Stimulated activated CD8-positive, alpha-beta memory T cell treated with anti-CD3 and anti-CD28 coated beads, Interleukin-4, amount 100 ng/mL, for 48 hours (primary cell): ENCODE measurements at places on chromosomes 6 and 20.
A peak's percentile ranks its signal among the peaks of the same experiment; 100 is the strongest.

GRCh38 chr20:47224300-47224791, 132.2 kb downstream of the ZMYND8 start:
- DNase-seq: no peak

GRCh38 chr6:21593927-21594415, 420 bp downstream of the SOX4 start:
- DNase-seq: no peak

DNA sequence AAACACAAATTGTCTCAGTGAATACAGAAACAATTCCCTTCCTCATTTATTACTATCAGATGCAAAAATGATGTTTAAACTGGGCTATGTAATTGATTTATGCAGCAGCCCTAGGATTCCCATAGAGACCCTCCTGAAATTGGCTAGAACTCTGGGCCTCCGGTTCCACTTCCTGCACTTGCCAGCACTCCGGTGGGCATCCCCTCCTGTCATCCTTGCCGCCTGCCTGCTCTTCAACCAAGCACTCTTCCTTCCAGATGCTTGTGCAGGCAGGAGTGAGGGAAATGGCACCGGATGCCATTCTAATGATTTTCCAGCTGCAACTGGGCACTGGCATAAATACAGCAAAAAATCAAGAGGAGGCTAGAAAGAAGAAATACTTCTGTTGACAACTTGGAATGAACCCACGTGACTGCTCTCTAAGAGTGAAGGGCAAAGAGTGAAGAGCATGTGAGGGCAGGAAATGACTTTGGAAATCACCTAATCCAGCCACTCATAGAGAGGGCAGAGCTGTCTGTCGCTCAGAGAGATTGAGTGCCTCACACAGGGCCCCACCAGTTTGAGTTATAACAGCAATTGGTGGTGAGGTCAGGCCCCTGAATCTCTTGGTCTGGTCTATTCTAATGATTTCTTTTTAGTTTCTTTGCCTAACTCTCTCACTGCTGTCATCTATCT, 3.7 kb upstream of the NEDD9 start:
- peak; percentile 32 for DNase-seq

DNA sequence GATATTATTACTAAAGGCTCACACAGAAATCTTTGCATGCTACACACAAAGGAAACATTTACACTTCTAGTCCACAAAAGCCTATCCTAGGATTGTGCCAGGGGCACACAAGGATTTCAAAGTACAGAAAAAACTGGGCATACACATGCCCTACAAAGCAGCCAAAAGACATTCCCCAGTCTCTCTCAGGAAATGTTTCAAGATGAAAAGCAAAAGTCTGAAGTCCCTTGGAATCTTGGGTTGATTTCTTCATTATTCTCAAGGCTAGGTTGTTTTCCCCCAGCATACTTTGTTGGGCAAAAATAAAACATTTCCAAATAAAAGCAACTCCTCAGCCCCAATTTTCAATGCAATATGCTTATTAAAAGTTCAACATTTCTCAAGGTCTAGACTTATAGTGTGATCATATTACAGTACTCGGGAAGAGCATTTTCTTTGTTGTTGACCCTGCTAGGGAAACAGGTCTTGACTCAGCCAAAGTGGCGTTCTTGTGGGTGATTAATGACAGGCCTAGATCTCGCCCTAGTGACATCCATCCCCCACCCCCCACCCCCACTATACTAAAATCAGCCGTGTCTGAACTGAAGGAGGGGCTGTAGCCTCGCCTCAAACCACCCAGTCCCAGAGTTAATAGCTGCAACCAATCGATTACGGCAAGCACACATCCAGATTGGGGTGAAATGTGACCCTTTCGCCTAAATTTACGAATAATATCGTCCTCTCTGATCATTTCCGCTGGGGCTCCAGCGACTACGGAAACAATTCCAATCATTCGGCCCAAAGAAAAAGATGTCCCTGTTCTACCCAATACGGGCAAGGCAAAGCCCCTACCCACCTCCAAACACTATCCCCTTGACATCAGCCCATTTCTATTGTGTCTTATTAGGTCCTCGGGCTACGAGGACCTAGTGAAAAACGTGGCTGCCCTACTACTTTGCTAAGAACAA, 1.4 kb downstream of the AKIRIN2 start:
- peak; percentile 44 for DNase-seq

GRCh38 chr6:55968926-55969325, 93.5 kb upstream of the BMP5 start:
- no peak for DNase-seq

GRCh38 chr6:71292001-71292400, 3.4 kb downstream of the OGFRL1 start:
- DNase-seq: no peak

GRCh38 chr6:109945091-109945490, 33.0 kb upstream of the GPR6 start:
- DNase-seq: no peak

DNA sequence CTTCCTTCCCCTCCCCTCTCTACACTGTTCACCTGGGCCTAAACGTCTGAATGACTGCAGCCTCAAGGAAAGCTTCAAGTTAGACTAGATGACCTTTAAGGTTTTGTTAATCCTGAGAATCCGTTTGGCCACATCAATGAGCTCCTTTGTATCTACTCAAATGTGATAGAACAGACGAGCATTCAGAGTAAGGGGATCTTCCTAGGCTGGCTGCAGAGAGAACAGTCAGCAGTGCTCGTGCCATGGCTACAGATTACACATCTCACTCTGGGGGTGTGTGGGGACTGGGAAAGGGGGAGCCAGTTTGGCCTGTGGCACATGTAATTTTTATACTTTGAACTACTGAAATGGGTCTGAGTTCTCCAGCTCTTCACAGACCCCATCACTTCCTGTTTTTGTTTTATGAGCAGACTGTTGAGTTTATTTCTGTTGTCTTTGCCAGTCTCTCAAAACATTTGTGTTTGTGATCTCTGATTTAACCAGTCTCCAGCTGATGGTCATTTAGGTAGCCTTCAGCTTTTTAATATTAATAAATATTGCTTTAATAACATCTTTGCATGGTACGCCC, 50.9 kb downstream of the KCNS1 start:
- no peak for DNase-seq

- no peak for DNase-seq
Measured at GRCh38 chr20:35015863-35016193, 60.2 kb downstream of the MYH7B start.

- no peak for DNase-seq
Measured at GRCh38 chr6:139990026-139990686, 615.7 kb upstream of the CITED2 start.

GRCh38 chr6:166936079-166936787, 20.1 kb downstream of the RNASET2 start:
- no peak for DNase-seq

GRCh38 chr20:39492223-39492797, 530.2 kb downstream of the DHX35 start:
- no peak for DNase-seq

DNA sequence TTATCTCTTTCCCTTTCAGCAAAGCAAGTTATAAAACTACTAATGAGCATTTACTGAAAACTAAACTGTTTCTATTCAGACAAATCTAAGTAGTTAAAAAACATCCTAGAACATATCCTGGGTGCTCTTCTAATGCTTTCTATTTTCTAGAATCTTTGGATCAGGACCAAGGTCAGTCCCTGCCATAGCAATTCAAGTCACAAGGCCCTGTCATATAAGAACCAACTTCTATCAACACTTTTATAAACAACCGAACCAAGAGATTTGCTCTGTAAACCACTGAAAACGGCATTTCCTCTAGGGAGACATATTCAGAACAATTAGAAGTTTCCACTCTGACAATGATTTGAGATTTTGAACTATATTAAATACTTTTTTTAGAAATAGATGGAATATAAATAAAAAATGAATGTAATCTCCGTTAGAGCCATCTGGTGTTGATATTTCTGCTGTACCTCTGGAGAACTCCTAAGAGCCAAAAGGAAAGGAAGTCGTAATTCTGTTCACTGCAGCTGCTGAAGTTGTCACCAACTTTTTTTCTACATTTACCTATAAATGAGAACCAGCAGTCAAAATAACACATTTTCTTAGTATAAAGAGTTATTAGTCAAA, 51.4 kb upstream of the LGSN start:
- no peak for DNase-seq

DNA sequence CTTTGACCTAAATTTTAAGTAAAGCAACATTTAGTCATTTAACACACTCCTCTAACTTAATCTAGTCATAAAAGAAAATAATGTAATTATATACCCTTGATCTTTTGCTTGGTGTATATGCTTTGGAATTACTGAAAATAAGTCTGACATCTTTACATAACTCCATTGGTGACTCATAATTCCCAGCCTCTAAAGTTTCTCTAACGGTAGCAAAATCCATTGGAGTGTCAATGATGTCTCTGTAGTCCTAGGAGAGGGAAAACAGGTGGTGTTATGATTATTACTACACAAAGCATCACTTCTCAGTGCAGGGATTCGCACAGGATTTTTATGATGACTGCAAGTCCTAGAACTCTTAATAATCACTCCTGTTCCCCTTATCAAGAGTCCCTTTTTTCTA, 80.2 kb downstream of the IRAK1BP1 start:
- no peak for DNase-seq

DNA sequence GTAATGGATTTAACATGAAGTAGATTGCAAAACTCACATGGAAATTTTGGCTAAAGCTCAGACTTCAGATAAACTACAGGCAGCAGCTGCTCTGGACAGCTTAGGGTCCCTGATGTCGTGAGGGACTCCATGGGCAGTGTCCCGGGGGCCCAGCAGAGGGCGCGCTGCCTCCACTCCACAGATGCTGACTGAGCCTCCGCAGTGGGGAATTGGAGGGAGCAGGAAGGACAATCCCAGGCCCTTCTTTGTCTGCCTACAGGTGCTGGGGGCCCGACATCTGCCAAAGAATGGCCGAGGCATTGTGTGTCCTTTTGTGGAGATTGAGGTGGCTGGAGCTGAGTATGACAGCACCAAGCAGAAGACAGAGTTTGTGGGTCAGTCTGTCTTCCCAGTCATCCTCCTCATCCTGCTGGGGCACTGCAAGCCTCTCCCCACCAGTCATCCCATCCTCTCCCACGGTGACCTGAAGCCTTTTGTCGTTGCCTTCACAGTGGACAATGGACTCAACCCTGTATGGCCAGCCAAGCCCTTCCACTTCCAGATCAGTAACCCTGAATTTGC, 35.9 kb downstream of the PLCG1 start:
- DNase-seq: peak; percentile 83

- no peak for DNase-seq
Measured at GRCh38 chr6:144360401-144360800, 75.3 kb downstream of the UTRN start.

DNA sequence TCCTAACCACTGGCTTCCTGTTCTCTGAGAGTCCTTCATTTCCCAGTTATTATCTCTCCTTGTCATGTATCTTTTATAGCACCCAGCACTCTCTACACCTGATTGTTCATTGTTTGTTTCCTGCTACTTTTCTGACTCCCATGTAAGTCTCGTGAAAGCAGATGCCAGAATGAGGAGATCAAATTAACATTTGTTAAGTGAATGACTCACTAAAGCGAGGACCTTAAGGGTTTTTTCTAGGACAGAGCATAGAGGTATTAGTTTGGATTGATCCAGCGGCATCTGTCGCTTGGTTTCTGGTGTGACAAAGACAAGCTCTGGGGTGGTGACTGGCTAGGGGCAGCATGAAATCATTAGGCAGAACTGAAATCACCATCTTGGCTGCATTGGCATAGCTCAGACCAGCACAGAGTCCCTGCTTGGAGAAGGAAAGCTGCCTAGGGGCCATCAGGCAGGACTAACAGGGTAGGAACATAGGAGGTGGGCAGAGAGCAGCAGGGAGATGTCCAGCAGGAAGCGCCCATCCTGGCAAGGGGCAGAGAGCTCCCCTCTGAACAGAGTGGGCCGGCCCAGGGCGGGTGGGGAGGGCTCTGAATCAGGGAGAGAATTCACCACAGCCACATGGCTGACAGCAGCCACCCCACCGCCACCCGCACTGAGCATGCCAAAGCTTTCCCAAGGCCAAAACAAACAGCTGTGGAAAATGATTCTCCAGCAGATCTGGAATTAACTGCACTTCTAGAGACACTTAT, 97.1 kb upstream of the CEP85L start:
- DNase-seq: no peak
